ENCODE measurements at places on chromosomes 16 and 17. TPM values are rescaled to one million over a fixed set of nuclear protein-coding genes. Genes with fewer than 3 reads are reported as not detected.

DNA sequence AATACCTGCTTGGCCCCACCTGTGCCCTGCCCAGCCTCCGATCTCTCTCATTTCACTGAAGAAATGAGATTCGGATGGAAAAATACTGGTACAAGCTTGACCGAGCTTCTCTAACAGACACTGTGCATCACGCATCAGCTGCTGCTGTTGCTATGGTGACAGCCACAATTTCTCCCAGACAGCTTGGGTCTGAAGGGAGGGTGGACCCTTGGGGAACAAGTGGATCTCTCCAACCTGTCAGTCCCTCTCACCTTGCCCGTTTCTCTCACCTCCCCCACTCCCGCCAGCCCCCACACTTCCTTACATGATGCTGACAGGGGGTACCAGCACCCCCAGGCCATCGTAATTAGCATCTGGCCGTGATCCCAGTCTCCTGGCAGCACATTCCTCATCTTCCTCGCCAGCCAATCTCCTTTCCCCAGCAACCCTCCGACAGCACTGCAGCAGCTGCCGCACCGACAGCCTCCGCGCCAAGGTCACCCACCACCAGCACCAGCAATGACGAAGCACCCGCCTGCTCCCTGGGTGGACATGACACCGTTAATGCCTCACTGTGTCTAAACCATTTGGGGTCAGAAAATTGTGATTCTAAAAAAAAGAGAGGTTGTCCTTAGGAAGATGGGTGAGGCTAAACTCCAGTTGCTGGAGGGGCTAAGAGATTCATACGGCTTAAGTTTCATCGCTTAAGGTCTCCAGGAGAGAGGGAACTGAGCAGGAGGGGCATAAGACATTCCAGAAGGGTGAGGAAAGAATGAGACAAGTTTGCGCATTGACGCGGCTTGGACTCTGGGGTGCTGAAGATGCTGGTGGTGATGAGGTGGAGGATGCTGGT lies 58.6 kb upstream of the TNRC6A start:
- no peak for DNase-seq

- no peak for DNase-seq
Observed at GRCh38 chr16:31862761-31863160, 10.8 kb upstream of the ZNF267 start.

DNA sequence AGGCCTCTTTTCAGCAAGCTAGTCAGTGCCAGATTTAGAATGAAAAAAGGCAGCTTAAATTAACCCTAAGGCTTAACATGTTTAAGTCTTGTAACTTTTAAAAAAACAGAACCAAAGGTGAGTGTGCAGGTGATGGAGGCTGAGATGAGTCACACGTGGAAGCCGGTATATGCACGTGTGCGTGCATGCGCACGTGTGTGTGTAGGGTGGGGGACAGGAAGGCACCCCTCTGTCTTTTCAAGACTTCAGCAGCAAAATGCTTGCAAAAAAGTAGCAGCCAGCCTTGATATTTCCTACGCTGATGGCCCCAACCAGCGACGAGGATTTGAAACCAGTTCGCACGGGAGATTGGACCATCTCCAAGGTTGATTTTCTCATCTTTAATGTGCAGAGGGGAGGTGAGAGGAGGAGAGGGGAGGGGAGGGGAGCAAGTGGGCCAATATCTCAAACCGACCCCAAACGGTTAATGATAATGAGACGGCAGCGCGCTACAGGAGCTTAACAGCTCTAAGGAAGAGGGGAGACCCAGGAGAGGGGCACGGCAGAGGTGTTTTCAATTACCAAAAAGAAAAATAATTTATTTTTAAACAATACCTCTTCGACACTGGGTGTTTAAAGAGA lies 154.7 kb downstream of the ZNF423 start:
- DNase-seq = no peak

GRCh38 chr16:67298277-67298676 lies 18.9 kb downstream of the PLEKHG4 start:
- no peak for DNase-seq

DNA sequence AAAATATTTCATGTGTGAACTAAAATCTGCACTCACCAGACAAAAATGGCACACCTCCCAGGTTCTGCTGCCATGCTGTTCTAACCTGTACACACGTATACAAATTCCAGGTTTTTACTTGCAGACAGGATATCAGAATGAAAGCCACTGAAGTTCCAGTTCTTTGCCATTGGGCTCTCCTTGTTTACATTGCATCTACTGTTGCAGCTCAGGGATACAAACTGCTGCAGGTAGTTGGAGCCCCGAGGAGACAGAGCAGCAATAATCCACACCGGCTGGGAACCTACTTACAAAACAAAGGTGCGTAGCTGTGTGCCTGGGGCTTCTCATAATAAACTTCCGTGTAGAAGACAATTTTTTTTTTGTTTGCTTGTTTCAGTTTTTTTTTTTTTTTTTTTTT lies 59.6 kb downstream of the HAPSTR1 start:
- DNase-seq = no peak

GRCh38 chr17:46027048-46027975 lies 28.3 kb downstream of the STH start:
- no peak for DNase-seq

DNA sequence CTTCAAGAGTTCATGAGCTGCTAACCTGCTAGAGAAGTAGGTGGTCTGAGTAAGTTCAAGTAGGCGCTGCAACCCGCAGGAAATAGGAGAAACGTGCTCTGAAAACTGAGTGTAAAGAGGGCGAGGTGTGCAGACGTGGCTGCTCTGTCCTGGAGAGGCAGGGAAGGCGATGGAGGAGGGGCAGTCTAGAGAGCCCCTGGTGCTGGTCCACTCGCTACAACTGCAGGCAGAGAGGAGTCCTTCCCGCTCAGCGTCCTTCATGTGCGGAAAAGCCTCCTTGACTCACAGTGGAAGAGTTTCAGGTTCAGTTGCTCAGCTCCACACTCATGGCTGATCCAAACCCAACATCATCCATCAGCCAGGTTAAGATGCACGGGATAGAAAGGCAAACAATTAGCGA lies 12.1 kb downstream of the ABCA3 start:
- DNase-seq = no peak

GRCh38 chr16:88045820-88046303 lies 94.6 kb downstream of the BANP start:
- DNase-seq = no peak

The SLC5A10 gene
- not detected for total RNA-seq

The FSCN2 gene
- total RNA-seq = 3.1 TPM

The ORMDL3 gene
- 91.6 TPM for total RNA-seq

The AOC3 gene
- total RNA-seq = 20.7 TPM

The HOXB1 gene
- total RNA-seq = not detected

The GNAO1 gene
- total RNA-seq = 6.1 TPM

Data from prostate gland (tissue), 2 donors.